ENCODE measurements at places on chromosomes 2 and 18.

GRCh38 chr2:29216609-29216909 is 101.3 kb downstream of the CLIP4 start:
- DNase-seq, result no peak

DNA sequence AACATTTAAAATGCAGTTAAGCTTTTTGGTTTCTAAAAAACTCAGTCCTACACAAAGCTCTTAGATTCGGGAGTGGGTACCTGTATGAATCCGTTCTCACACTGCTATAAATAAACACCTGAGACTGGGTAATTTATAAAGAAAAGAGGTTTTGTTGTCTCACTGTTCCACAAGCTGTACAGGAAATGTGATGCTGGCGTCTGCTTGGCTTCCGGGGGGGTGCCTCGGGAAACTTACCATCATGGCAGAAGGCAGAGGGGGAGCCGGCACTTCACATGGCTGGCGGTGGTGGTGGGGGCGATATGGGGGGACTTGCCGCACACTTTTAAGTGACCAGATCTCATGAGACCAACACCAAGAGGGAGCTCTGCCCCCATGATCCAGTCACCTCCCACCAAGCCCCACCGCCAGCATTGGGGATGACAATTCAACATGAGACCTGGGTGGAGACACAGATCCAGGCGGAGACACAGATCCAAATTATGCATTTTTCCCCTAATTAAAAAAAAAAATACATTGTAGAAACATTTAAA is 222.5 kb downstream of the GBX2 start:
- DNase-seq, result no peak

- DNase-seq, result peak; percentile 76
These were observed 67.6 kb upstream of the ZFP36L2 start for GRCh38 chr2:43293744-43294695.

GRCh38 chr2:223952280-223952968 is 4.8 kb upstream of the MRPL44 start:
- DNase-seq, result no peak

GRCh38 chr2:129721846-129722245 is 257.6 kb upstream of the RAB6C start:
- DNase-seq, result no peak

DNA sequence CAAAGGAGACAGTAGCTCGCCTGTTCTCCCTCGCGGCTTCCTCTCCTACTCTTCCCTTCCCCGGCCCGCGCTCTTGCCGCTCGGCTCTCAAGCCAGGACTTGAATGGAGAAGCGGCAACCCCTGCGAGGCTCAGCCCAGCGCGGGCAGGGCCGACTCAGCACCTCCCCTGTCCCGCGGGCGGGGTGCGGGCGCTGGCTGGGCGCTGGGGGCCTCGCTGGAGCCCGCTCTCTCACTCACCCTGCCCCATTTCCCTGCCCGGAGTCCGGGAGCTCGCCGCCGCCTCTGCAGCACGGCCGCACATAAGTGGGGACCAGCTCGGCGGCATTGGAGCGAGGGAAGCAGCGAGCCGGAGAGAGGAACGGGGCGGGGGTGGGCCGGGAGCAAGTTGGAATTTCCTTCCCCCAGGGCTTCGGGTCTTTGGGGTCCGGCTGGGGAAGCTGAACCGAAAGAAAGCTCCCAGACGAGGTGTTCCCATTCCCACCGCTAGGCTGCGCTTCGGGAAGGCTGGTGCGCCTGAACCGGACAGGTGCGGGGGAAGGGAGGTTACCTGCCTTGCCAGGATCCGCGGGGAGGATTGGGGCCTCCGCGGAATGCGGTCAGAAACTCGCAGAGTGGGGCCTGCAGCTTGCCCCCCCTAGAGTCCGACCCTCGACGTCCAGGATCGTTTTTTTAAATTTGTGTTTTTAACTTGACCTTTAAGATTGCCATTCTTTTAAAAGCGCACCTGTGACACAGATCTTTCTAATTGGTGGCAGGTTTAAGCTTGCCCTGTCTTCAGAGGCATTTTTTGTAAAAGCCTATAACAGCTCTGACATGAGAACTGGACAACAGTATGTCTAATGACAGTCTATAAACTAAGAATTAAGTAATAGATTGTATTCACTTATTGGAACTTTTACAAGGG is at the start of gene COBLL1:
Gene COBLL1, minus strand, starts transcription at position 105 of the 905 bp plus-strand sequence. CDS start 627 bp downstream, outside the sequence.
- DNase-seq, result peak; percentile 76

DNA sequence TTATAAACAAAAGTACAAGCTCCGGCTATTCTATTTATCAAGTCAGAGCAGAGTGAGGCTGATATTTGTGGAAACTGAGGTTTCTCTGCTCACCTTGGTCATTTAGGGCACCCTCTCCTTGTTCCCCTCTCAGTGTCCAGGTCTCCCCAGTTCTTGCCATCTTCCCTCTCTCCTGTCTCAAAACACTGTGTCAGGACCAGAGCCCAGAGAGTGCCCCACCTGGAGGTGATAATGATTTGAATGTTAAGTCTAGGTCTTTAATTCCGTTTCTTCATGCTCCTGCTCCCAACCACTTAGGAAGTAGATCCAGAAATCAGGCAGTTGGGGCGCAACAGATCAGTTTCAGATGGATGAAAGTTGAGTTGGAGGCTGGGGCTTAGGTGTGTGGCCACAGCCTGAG is 9.2 kb upstream of the ADCY3 start:
- DNase-seq, result no peak

- no peak for DNase-seq
These were observed 24.4 kb downstream of the SATB2 start for GRCh38 chr2:199433204-199433832.

DNA sequence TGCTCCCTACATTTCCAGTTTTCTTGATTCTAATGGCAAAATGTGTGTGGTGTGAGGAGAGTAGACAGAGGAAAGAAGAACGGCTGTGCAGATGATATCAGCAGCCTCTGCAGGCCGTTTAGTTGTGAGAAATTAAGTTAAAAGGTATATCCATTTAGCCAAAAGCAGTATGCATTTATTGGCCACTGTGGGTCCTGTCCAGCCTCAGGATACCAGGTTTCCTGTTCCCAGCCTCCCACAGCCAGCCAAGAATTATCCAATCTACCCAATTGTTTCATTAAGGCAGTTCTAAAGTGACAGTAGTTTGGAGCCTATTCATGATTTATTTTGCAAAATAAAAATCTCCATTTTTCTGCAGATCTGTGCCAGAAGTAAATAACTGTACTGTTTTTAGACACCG is 107.5 kb downstream of the TMEM18 start:
- DNase-seq, result no peak

GRCh38 chr2:231133365-231134099 is 8.7 kb upstream of the HTR2B start:
- DNase-seq, result no peak

GRCh38 chr2:12302140-12302539 is 414.6 kb upstream of the TRIB2 start:
- no peak for DNase-seq

- DNase-seq, result no peak
These were observed 150.5 kb upstream of the NCKAP5 start for GRCh38 chr2:133718688-133719201.

GRCh38 chr2:1168846-1169245 is 218.2 kb downstream of the SNTG2 start:
- DNase-seq, result no peak

Data from HuH-7.5 (cell line).